Stimulated activated CD8-positive, alpha-beta memory T cell treated with anti-CD3 and anti-CD28 coated beads, Interleukin-15, amount 100 ng/mL, for 4 hours (primary cell): ENCODE measurements at places on chromosomes 3 and 15.

- DNase-seq, result no peak
These were observed 373.3 kb downstream of the GAP43 start for GRCh38 chr3:115996420-115997108.

DNA sequence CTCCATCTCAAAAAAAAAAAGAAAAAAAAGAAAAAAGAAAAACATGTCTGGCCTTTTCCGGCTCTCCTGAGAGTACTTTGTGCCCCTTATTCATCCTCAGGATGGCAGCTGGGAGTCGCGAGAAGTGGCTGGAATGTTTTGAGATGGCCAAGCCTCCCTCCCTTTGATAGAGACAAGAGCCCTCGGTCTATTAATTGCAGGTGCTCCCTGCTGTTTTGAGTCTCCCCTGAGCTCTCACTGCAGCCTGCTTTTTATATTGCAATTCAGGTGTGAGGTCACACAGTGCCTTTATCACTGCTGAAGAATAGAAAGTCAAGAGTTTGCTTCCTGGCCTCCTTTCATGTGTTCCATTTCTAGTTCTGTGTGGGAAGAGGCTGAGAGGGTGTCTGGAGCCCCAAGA lies 10.9 kb downstream of the CA12 start:
- no peak for DNase-seq

GRCh38 chr3:49554633-49555265 lies 472 bp downstream of the BSN start:
- no peak for DNase-seq

DNA sequence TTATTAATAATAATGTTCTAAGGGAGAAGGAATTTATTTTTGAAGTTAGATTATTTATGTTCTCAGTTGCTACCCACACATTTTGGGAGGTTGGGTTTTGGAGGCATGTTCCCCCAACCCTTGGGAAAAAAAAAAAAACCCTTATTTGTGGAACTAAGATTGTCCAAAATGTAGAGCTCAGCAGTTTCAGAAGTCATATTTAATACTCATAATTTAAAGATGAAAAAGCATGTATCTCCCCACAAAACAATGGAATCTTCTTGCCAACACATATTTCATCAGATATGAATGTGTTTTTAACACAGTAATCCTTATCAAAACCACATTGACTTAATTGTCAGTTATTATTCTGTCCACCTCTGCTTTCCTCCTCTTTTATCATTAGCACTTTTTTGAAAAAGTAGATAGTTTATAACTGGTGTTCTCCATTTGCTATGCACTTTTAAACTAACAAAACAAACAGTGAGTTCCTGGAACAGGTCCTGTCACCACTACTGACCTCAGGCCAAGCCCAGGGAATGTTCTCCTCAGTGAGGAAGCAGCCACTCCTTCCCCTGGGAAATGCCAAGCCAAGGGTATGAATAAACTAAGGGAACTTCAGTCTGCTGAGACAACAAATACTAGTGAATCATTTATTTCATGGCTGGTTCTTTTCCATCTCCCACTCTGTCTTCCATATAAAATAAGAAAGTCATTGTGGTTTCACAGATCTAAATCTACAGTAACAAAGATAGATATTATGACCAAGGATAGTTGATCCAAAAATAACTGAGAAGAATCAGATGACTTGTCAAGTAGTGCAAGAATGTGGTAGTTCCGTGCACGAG lies 414.4 kb upstream of the ALCAM start:
- no peak for DNase-seq

GRCh38 chr3:22012471-22012870 lies 261.5 kb upstream of the ZNF385D start:
- DNase-seq, result no peak
